CD4-positive, alpha-beta T cell treated with Interleukin-17A for 4 hours (primary cell): ENCODE measurements at places on chromosomes 1 and 21.

GRCh38 chr21:34942911-34943310, 106.2 kb downstream of the RUNX1 start:
- no peak for DNase-seq

- DNase-seq, result peak; percentile 25
These were observed 302.0 kb downstream of the DUSP10 start for GRCh38 chr1:221439747-221440501.

- DNase-seq, result no peak
These were observed 297.0 kb downstream of the DISC1 start for GRCh38 chr1:231923491-231924041.

- DNase-seq, result no peak
These were observed 12.0 kb downstream of the PRDX6 start for GRCh38 chr1:173489149-173489600.

DNA sequence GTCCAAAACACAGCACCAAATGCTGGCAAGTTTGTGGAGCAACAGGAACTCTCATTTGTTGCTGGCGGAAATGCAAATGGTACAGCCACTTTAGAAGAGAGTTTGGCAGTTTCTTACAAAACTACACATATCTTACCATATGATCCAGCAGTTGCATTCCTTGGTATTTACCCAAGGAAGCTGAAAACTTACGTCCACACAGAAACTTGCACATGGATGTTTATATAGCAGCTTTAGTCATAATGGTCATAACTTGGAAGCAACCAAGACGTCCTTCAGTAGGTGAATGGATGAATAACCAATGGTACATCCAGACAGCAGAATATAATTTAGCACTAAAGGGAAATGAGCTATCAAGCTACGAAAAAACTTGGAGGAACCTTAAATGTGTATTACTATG, 66.4 kb downstream of the MARK1 start:
- no peak for DNase-seq

DNA sequence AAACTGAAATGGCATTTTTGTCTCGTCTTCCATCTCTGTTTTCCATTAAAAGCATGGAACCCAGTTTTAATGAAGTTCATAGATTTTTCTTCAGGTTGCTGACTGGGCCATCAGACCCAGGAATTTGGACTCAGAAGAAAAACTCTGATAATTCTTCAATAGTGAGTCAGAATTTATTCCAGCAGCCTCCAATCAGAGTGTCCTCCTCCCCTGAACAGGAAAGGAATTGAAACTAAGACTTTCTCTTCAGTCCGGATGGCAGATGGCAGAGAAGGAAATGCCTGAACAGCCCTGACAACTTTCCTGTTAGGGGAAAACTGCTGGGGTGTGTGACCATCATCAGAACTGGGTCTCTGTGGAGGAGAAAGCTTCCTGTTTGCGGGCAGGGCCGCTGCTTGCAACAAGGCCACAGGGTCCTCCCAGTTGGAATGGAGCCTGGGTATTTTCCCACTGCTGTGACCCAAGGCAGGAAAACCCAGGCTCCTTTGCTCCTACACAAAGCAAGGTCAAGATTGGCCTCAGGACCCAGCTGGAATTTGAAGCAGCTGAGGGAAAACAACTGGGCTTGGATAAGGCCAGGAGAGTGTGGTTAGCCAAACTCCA, 20.7 kb downstream of the CD34 start:
- DNase-seq, result no peak

- DNase-seq, result no peak
These were observed 102.9 kb downstream of the FASLG start for GRCh38 chr1:172761581-172762486.

- no peak for DNase-seq
These were observed 4.8 kb upstream of the ASB17 start for GRCh38 chr1:75937034-75937433.

- DNase-seq, result no peak
These were observed 631.0 kb upstream of the TMPRSS15 start for GRCh38 chr21:19034560-19034959.

GRCh38 chr1:15852036-15852827, 4.7 kb downstream of the SPEN start:
- no peak for DNase-seq

DNA sequence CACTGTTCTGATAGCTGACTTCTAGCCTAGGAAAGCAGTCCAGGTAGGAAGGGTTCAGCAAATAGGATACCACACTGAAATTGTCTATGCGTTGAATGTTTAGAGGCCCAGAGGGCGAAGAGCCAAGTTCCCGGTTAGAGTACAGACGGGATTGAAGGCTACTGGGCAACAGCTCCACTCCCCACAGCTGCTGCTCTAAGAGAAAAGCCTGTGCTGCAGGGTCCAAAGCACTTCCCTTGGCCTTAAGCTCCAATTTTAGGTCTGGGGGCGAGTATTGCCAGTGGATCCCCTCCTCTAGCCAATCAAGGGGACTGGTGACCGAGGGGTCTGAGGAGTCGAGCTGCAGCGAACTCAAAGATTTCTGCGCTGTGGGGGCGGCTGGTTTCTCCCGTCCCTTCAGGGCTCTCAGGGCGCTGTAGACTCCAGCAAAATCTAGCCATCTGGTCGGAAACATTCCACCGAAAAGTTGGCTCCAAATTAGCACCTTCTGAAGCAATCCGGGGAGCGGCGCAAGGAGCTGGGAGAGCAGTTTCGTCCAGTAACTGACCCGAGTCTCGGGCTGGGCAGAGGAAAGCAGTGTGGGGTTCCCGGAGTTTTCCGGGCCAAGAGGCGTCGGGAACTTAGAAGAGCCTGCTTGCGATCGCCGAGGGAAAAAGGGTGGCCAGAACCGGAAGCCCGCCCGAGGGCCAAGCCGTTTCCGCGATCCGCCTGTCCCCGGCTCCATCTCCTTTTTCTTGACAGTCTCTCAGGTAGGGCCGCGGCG, 748 bp downstream of the PPP1R15B start:
- peak; percentile 51 for DNase-seq

GRCh38 chr1:25808481-25809244, 8.7 kb downstream of the SELENON start:
- no peak for DNase-seq

- no peak for DNase-seq
These were observed 54.1 kb downstream of the SLC35D1 start for GRCh38 chr1:66999640-67000400.

- DNase-seq, result no peak
These were observed 195.9 kb upstream of the POU3F1 start for GRCh38 chr1:38242506-38242905.

- no peak for DNase-seq
These were observed 21.4 kb upstream of the BLACAT1 start for GRCh38 chr1:205477121-205477758.

GRCh38 chr1:228778026-228778425, 42.7 kb downstream of the RHOU start:
- no peak for DNase-seq

- no peak for DNase-seq
These were observed 14.1 kb downstream of the KCNQ4 start for GRCh38 chr1:40797668-40798010.

DNA sequence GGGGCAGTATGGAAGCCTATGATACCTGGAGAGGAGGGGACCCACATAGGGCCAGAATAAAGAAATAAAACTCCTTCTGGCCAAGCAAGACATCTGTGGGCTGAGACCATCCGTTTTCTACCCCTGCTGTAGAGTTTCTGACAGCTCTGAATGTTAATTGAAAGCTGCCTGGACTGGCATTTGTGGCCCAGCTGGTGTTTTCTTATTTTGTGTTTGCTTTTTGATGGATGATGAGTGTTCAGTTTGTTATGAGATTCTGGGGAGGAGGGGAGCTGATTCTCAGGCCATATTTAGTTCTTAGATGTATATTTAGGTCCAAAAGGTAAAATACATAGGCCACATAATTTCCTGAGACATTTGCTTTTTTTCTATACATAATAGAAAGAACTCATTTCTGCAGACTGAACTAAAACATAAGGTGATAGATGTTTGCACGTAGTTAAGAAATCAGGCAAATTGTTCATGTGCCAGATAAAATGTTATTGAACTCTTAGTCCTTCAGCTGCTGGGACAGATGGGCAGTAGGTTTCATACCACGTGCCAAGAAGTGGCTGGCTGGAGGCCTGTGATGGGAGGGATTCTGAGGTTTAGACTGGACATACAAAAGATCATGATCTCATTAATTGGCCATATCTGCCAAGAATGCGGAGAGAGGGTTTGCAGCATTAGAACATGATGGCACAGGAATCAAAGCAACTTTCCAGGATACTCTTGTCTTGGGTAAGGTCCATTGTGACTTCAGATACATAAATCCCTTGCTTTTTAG, 54.1 kb downstream of the DSCAM start:
- DNase-seq, result no peak

DNA sequence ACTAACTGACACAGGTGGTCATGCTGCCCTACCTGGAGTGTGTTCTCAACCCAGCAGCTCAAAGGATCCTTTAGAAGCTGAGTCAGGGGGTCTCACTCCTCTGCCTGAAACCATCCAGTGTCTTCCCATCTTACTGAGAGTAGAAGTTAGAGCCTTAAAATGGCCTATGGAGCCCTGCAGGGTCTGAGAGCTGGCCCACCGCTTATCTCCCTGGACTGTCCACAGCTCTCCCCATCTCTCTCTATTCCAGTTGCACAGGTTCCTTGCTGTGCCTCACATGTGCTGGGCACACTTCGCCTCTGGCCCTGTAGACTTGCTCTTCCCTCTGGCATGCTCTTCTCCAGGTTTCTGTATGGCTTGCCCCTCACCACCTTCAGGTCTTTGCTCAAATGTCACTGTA, 148.6 kb upstream of the CACNA1E start:
- DNase-seq, result no peak

GRCh38 chr1:88634538-88634937, 49.5 kb upstream of the PKN2 start:
- no peak for DNase-seq

- DNase-seq, result no peak
These were observed 5.5 kb upstream of the ELOVL1 start for GRCh38 chr1:43373066-43373940.

DNA sequence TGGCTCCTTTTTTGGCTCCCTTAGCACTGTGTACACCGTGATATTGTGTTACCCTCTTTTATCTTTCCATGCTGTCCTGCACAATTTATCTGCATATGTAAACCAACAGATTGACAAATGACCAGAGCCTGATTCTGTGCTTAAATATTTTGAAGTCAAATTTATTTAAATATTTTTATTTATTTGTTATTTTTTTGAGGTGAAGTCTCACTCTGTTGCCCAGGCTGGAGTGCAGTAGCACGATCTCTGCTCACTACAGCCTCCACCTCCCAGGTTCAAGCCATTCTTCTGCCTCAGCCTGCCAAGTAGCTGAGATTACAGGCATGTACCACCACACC, 12.8 kb downstream of the PMF1 start:
- DNase-seq, result no peak

GRCh38 chr1:164780863-164781262, 221.9 kb downstream of the PBX1 start:
- DNase-seq, result no peak

- no peak for DNase-seq
These were observed 4.9 kb downstream of the ASAP3 start for GRCh38 chr1:23478896-23479665.

DNA sequence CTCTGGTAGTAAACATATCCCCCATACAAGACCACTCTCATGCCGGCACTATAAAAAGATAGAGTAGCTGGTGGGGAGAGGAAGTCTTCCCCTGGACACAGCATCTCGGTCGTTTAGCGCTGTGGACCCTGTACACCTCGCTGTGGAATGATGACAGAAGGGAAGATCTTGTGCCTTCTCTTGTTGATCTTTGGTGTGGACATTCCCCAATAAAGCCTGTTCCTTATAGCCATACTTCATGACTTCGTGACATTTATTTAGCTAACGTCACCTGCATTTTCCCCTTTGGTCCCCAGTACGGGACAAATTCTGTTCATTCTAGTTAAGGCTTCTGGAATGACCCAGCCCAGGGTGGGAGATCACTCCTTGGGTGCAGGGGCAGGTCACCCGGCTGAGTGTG, 24.9 kb upstream of the MAP10 start:
- no peak for DNase-seq

GRCh38 chr1:114116086-114116485, 37.6 kb downstream of the SYT6 start:
- no peak for DNase-seq

DNA sequence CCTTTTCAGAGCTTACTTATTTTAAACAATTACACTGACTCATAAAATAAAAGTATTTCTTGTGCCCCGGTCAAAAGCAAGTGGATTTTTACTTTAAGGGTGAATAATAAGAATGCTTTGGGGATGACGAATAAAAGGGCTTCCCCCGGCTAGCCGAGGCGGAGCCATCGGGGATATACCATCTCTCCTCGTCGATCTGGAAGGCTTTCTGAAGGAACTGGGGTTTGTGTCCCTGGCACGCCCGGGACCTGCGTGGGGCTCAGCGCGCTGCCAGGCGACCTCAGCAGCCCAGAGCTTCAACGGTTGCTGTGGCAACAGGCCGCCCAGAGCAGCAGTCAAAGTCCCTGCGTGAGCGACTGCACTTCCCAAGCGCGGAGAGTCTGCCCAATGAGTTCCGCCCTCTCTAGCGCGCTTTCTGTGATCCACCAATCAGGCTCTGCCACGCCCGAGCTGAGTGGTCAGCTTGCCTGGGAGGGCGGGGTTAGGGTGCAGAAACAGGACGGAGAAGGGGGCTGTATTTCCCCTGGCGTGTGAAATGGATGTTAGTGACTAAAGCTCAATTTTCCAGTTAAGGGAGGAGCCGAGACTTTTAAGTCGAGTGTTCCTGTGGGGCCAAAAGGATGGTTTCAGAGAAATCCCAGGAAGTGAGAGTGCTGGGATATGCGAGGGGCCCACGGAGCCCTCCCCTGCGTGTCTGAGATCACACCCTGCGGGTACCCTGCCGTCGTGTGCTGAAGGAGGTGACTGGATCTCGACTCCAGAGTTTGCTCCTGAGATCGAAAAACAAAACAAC, 33.0 kb upstream of the MGST3 start:
- peak; percentile 91 for DNase-seq

- no peak for DNase-seq
These were observed 3.7 kb upstream of the ALX3 start for GRCh38 chr1:110074166-110074565.

DNA sequence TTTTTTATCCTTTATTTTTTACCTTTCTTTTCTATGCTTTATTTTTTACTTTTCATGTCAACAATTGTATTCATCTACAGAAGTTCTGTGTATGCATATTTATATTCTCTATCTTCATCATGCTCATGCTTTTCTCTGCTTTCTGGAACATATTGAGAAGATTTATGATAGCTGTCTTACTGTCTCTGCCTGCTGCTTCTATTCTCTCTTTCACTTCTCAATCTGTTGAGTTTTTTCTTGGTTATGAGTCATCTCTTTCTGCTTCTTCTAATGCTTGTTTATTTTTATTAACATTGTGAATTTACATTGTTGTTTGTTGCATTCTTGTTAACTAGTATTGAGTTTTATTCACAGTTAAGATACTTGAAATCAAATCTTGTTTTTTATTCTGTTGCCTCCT, 22.6 kb downstream of the F5 start:
- DNase-seq, result no peak
